ENCODE measurements at places on chromosomes 2 and 18.

DNA sequence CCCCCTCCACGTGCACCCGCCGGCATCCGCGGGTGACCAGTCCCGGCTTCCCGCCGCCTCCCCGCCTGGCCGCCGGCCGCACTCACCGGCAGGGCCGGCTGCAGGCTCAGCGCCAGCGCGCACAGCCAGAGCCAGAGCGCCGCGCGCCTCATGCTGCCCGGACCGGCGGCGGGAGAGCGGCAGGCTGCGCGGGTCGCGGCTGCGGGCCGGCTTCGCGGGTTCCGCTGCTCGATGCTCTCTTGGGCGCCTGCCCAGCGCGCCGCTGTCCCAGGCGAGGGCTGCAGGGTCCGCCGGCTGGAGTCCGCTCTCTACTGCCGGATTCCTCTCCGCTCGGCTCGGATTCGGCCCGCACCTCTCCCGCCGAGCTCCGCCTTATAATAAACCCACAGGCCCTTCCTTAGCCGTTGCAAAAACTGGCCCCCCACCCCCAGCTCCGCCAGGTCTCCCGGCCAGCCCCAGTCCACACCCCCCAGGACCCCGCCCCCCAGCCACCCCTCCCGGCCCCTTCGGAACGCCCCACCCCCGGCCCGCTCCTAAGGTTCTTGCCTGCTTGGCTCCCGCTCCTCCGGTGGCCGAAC, at the start of gene SDC1:
TSS of gene SDC1 (minus strand) at position 415 of the 578 bp plus-strand sequence. CDS start at position 152, 263 bp downstream.
- no peak for DNase-seq

GRCh38 chr2:235549735-235550377, 56.0 kb downstream of the AGAP1 start:
- no peak for DNase-seq

DNA sequence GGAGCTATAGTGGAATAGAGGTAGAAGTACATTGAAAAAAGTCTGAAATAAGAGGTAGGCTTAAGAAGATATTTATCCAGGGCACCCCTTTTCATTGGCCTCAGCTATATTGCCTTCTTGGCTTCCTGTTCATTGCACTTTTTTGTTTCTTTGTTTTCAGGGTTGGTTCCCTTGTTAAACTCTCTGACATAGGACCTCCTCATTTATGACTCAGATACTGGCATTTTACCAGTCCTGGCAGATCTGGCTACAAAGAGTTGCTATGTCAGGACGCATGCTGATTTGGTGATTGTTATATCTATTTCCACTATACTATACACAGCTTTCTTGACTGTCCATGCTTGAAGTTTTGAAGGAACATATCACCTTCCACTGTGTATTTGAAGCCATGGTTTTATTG, 60.0 kb downstream of the GCA start:
- no peak for DNase-seq

DNA sequence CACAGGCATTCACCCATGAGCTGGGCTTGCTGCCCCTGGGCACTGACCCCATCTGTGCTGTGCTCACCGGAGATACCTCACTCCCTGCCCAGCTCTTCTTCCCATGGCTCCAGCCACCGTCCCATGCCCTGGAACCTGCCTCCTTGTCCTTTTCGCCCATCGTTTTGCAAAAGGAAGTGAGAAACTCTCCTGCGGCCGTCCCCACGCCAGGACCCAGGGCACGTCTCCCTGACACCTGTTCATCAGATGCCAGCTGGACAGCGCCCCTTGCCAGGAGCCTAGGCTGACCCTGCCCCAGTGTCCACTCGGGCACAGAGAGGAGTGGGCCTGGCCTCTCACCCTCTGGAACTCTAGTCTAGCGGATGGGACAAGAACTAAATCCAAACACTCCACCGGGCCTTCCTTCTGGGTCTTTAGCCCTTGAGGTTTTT, 238.6 kb downstream of the SEPTIN10 start:
- no peak for DNase-seq

- DNase-seq: no peak
Observed at GRCh38 chr18:62438018-62438329, 84.9 kb upstream of the ZCCHC2 start.

GRCh38 chr2:161613161-161613560, 11.1 kb upstream of the SLC4A10 start:
- DNase-seq: no peak

GRCh38 chr2:62705859-62706720, 577 bp downstream of the EHBP1 start:
- no peak for DNase-seq

GRCh38 chr18:49230326-49230725, 230.1 kb downstream of the DYM start:
- DNase-seq: no peak

All from CD8-positive, alpha-beta memory T cell (primary cell).